Activated T-cell treated with anti-CD3 and anti-CD28 coated beads, Interleukin-2, amount 50 U/mL, for 72 hours (primary cell): ENCODE measurements at places on chromosomes 3 and 15. TPM values are rescaled to one million over a fixed set of nuclear protein-coding genes. Genes with fewer than 3 reads are reported as not detected.

Gene LRRC3B
- total RNA-seq, result not detected

DNA sequence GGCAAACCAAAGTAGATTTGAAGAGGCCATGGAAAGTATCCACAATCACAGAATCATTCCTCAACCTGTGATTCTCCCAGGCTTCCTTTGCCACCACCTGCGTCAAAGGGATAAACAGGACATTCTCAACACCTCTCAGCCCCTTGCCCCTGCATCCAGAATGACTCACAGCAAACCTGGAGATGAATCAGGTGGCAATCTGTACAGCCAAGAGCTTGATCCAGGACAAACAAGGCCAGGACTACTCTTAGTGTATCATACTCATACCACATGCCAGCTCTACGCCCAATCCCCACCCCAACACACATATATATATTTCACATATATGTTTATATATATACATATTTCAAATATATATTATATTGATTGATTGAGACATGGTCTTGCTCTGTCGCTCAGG, 23.6 kb upstream of the C3orf62 start:
- DNase-seq, result no peak

DNA sequence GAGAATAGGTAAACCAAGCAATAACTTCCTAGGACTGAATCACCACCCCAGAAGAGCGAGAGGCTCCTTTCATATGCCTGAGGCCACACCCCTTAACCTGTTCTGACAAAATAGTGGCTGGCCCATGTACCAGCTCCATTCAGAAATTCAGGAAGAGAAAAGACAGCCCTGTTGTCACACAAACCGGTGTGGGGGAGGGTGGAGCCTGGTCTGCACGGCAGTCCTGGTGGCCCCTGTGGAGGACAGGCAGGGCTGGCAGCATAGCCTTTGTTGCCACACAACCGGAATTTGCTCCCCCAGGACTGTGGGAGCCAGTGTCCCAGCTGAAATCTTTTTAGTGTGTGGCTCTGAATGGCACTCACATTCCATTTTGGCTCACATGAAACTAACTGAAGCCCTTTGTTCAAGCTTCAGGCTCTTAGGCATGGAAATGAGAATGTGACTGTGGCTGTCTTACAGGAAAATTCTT, 23.8 kb downstream of the RLBP1 start:
- peak; percentile 54 for DNase-seq

DNA sequence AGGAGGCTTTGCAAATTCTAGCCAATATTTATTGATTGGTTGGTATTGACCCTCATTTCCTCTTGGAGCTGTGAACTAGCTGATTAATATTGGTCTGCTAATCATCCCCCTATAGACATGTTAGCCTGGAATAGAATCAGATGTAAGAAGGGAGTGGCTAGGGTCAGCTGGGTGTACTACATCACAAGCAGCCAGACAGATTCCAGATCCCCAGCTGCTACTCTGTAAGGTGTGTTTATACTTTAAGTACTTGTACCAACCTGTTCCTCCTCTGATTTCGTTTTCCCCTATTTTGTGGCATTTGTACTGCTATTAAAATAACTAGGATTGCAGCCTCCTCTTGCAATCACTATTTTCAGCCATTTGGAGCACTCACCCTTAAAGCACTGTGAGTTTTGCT, 49.9 kb downstream of the PARP15 start:
- no peak for DNase-seq

Gene TLR9
- total RNA-seq, result 2.3 TPM

- no peak for DNase-seq
Measured at GRCh38 chr3:123732447-123732846, 147.6 kb upstream of the HACD2 start.

- no peak for DNase-seq
Measured at GRCh38 chr3:65573548-65574116, 465.1 kb downstream of the MAGI1 start.

DNA sequence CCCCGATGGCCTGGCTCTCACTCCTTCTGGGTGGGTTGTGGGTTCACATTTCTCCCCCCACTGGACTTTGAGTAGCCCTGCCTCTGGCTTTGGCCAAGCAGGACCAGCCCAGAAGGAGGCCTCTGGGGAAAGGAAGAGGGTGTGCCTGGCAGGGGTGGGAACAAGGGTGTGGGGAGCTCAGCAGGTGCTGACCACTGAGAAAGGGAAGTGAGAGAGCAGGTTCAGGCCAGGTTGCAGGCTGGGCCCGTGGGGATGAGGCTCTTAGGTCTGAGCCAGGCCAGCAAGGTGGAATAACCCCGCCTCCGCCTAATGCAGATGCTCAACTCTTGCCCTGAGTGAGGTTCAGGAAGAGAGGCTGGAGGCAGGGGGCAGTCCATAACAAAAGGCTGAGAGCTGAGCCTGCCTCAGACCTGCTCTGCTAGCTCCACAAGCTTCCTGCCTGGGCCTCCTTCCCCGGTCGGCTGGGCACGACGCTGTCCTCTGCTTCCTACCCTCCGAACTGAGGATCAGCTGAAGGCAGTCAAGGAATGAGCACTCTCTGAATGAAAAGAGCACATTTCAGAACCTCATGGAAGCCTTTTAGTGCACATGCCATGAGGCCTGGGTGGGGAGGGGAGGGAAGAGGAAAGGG, 82.7 kb downstream of the TLE3 start:
- no peak for DNase-seq

DNA sequence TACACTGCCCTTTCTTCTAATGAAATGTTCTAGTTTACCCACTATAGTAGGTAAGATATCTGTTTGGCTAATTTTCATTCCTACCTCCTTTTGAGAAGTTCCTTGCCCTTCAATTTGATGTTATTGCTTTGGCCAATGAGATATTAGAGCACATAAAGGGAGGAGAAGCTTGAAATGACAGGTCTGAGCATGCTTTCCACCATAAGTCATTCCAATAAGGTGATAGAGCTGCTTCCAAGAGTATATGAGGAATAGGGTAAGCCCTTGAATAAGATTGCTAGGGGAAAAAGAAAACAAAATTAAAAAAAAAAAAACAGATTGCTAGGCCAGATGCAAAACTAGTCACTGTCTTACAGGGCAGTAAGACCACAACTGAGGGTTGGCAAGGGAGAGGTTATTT, 78.9 kb upstream of the TRIM42 start:
- DNase-seq, result no peak

DNA sequence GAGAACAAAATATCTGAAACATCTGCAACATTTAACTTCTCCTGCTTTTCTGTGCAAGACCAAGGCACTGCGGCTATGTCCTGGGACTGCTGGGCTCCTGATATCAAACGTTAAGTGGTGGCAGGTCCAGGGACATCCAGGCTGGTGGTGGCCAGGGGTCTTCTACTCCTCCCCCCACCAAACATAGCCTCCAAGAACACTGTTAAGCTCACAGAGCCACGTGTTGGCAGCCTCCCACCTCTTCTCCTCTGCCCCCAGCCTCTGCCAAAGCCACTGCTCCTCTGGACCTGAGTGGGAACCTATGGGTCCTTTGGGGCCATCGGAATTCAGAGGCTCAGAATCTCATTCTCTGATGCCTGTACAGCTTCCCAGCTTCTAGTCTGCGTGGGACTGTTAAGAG, 325.7 kb downstream of the ARRDC4 start:
- no peak for DNase-seq

DNA sequence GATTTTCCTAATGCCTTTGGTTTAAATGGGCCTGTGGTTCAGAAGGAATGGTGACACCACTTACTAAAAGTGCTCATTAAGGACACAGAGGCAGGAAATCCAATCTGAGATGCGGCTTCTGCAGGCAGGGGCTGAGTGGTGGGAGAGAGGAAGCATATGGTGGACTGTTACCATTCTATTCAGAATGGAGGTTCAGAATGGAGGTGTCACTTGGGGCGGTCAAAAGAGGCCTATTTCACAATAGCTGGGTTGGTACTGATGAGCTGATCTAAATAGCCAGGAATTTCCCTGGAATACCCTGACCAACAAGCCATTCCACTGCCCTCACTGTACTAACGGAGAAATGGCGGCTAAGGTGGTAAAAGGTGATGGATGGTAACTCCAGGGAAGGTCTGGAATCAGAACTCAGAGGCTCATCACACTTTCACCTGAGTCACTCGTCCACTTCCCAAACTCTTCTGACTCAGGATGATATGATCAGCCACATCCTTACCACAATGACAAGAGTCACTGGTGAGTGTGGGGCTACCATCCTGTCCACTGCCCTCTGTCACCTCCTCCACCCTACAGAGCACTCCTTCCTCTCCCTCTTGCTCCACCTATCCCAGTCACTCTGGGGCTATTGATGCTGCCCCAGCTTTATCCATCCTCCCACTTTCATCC, 15.7 kb downstream of the RFT1 start:
- DNase-seq, result peak; percentile 49

DNA sequence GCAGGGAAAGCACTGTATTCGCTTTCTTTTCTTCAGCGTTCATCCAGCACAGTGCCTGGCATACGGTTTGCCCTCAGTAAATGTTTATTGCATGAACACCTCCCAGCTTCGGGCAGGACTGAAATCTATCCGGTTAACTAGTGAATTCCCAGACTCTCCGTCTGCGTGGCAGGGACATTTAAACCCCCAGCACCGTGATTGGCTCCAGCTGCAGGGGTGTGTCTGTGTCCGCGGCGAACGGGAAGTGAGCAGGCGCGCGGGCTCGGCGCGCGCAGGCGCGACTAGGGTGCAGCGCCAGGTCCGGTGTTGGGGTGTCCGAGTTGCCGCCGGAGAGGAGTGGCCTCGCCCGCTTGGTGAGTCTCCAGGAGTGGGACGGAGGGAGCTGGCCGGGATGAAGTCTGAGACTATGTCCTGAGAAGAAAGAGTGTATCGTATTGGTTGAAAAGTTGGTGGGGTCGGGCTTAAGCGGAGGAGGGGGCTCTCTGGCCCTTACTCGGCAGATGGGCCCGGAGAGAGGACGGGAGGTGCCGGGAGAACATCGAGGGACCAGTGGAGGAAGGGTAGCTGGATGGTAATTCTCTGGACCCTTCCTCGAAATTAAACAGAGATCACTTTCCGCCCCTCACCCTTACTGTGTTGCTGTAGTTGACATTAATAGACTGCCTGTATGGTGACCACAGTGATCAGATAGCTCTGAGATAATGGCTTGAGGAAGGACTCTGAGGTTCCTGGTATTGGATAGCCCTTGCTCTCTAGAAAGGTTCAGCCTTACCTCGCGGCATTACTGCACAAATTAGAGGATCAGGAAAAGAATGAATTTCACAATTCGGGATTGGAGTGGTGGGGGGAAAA, at the start of gene SNAP23:
TSS of gene SNAP23 (plus strand) at position 274 of the 852 bp plus-strand sequence. CDS start 16,213 bp downstream, outside the sequence.
- peak; percentile 90 for DNase-seq

DNA sequence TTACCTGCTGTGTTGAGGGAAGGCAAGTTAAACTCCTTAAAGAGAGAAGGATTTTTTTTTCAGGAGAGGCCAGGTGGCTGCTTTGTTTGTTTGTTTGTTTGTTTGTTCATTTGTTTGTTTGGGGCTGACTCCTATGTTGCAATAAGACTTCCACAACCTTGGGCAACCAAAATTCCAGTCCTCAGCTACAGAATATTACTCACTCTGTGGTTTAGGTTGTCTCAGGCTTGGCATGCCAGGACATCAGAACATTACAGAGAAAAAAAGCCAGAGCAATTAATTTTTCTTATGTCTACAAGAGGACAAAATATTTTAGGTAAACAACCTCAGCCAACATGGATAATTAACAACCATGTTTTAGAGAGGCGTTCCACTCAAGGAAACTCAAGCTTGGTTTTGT, 156.7 kb upstream of the ATP11B start:
- no peak for DNase-seq

- DNase-seq, result no peak
Measured at GRCh38 chr3:97901313-97902248, 70.7 kb downstream of the RIOX2 start.

Gene PLSCR5
- total RNA-seq, result not detected

Gene ATP13A5
- total RNA-seq, result not detected

Gene SYNPR
- not detected for total RNA-seq

Gene ALCAM
- 22.0 TPM for total RNA-seq

GRCh38 chr15:92797168-92798052, 102.7 kb upstream of the CHD2 start:
- peak; percentile 57 for DNase-seq

Gene MDFIC2
- total RNA-seq, result not detected

DNA sequence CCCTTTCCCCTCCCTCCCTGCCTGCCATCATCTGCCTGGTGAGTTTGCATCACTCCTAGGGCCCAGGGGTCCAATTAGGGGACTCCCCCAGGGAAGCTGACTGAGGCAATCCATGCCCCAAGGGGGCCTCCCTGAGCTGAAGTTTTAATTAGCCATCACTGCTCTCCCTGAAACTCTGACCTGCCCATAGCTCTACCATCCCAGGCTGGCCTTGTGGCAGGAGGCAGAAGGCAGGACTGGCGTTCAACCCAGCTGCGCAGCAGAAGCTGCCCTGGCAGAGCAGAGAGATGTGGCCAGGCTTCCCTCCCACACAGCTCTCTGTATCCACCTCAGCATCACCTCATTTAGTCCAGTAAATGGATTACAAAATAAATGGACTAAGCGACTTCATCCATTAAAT, 7.7 kb upstream of the C15orf39 start:
- no peak for DNase-seq

GRCh38 chr3:37723585-37723984, 138.1 kb upstream of the CTDSPL start:
- no peak for DNase-seq

DNA sequence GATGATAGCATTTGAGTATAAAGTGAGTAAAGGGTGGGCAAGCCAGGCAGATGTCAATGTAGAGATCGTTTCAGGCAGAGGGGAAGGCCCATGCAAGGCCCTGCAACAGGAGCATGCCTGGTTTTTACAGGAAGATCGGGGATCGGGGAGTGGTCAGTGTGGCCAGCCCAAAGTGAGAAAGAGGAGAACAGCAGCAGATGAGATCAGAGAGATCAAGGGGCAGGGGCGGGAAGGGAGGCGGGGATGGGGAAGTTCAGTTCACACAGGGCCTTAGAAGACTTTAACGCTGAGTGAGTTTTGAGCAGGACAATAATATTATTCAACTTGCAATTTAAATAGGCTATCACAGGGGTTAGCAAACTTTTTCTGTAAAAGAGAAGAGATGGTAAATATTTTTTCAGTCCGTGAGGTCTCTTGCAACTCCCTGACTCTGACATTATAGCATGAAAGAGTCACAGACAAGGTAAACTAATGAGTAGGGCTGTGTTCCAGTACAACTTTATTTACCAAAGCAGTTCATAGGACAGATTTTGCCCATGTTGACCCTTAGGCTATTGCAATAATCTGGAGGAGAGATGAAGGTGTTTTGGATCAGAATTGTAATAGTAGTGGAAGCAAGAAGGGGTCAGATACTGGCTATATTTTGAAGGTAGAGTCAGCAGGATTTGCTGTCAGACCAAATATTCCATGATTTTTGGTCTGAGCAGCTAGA, 12.4 kb upstream of the CD47 start:
- DNase-seq, result no peak

DNA sequence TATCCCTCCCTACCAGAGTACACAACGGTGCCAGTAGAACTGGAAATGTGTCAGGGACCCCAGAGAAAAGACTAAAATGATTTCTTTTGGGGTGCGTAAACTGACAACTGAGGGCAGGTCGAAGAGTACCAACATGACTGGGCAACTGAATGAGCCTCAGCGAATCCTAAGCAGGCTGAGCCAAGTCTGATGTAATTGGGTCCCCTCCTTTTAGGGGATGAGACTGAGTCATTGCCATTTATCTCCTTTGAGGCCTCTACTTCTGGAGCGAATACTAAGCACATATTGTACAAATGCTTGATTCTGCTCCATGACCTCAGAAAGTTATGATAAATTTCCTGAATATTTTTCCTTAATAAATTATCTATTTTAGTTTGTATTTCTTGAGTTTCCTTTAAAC, 17.3 kb upstream of the GPR156 start:
- DNase-seq, result no peak
